ENCODE measurements at places on chromosomes 1 and 21. TPM values are rescaled to one million over a fixed set of nuclear protein-coding genes. Genes with fewer than 3 reads are reported as not detected.

Gene AADACL4
- not detected for total RNA-seq

Gene NKAIN1
- total RNA-seq: 0.48 TPM

Gene ZFP69B
- total RNA-seq: 17.6 TPM

Gene RHBDL2
- total RNA-seq: 0.50 TPM

Gene TMPRSS3
- 0.16 TPM for total RNA-seq

Gene LIPI
- total RNA-seq: not detected

Gene SRSF11
- total RNA-seq: 131 TPM

Gene WDR64
- not detected for total RNA-seq

Gene HSD3B2
- total RNA-seq: not detected

Gene CAPN8
- total RNA-seq: not detected

Gene TCHHL1
- total RNA-seq: not detected

Gene SLC44A5
- total RNA-seq: not detected

Gene BTBD8
- total RNA-seq: 4.5 TPM

Gene MYCL
- 60.7 TPM for total RNA-seq

All from motor neuron (in vitro differentiated cells).